Progenitor cell of endocrine pancreas (in vitro differentiated cells): ENCODE measurements at places on chromosomes 6 and 20. TPM values are rescaled to one million over a fixed set of nuclear protein-coding genes. Genes with fewer than 3 reads are reported as not detected.

POPDC3 gene
- 1.3 and 2.3 TPM in 2 replicates for total RNA-seq

SYNE1 gene
- 43.8 and 58.8 TPM in 2 replicates for total RNA-seq

SLC35F1 gene
- total RNA-seq: 4.5 and 5.1 TPM in 2 replicates

NR2E1 gene
- not detected in 2 replicates for total RNA-seq

GPX5 gene
- total RNA-seq: not detected in 2 replicates

HTR1E gene
- total RNA-seq: 0.13 TPM in 1 of 2 replicates, not detected in the other

PHF3 gene
- 61.6 and 64.1 TPM in 2 replicates for total RNA-seq

GSTA1 gene
- 25.8 and 26.8 TPM in 2 replicates for total RNA-seq

DNA sequence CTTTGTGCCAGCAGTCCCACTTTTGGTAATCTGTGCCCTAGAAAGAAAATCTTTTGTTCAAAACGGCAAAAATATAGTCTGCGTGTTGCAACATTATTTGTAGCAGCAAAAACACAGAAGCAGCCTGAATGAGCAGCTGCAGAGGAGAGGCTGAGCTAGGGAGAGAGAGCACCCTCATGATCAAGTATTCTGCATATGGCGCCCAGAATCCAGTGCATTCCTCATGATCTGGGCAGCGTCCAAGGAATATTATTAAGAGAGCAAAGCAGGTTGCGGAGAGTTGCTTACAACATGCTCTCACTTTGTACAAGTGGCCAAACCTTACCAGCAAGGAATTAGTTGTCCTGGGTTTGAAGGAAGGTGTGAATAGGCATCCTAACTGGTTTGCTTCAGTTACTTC lies 25.9 kb downstream of the KIZ start:
- no peak for DNase-seq
- no peaks in the 10 kb centered on the region for H3K4me1 ChIP-seq
- no peak overlapping the region for H3K4me3 ChIP-seq
- no peaks in the 10 kb centered on the region for H3K27me3 ChIP-seq
- H3K36me3 ChIP-seq: peaks cover 1% of the 10 kb centered on the region
- no peak overlapping the region for H3K27ac ChIP-seq

- no peak for DNase-seq
- peaks cover 9% of the 10 kb centered on the region for H3K27me3 ChIP-seq
- peaks cover 3% of the 10 kb centered on the region for H3K36me3 ChIP-seq
- H3K27ac ChIP-seq: no peak overlapping the region
- no peak overlapping the region for H3K4me3 ChIP-seq
Observed at GRCh38 chr20:34553366-34553867, 5.1 kb upstream of the MAP1LC3A start.

- no peak overlapping the region for H3K4me3 ChIP-seq
- no peak for DNase-seq
- H3K4me1 ChIP-seq: peaks cover 11% of the 10 kb centered on the region
- no peaks in the 10 kb centered on the region for H3K27me3 ChIP-seq
- H3K36me3 ChIP-seq: peaks cover 2% of the 10 kb centered on the region
- H3K27ac ChIP-seq: no peak overlapping the region
Observed at GRCh38 chr20:43961541-43962471, 47.2 kb downstream of the TOX2 start.

DNA sequence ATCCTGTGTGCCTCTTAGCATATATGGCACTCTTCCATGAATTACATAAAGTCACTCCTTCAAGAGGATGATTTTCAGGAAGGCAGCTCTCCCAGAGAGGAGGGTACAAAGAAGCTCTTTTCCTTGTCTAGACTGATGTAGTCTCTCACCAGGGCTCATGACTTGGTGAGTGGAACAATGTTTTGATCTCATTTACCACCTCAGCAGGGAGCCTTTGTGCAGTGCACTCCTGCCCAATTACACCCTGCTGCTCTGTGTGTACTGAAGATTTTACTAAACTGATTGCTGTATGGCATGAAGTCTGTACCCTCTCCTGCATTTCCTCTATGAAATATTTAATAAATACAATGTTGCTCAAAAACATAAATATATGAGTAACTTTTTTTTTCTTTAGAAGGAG lies 598.3 kb upstream of the HS3ST5 start:
- no peak for DNase-seq
- H3K27ac ChIP-seq: no peak overlapping the region
- H3K36me3 ChIP-seq: no peaks in the 10 kb centered on the region
- no peaks in the 10 kb centered on the region for H3K27me3 ChIP-seq
- H3K4me1 ChIP-seq: no peaks in the 10 kb centered on the region

DNA sequence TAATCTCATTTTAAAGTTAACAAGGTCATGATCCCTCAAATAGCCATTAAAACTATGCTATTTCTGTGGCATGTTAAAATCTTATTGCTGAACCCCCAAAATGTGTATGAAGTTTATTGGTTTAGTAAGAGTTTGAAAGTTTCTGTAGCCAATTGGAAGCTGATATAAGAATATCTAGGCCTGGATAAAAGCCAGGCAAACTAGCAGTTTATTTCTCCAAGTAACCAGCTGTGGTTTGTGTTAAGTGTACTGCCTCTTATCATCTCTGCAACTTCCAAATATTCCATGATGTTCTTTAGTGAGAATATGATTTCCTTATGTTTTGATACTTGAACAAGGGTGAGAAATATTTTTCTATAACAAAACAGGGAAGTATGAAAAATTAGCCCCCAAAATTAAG lies 76.7 kb downstream of the PRSS35 start:
- DNase-seq: no peak
- H3K4me1 ChIP-seq: no peaks in the 10 kb centered on the region
- no peaks in the 10 kb centered on the region for H3K27me3 ChIP-seq
- H3K4me3 ChIP-seq: no peak overlapping the region
- H3K36me3 ChIP-seq: no peaks in the 10 kb centered on the region
- H3K27ac ChIP-seq: no peak overlapping the region

DNA sequence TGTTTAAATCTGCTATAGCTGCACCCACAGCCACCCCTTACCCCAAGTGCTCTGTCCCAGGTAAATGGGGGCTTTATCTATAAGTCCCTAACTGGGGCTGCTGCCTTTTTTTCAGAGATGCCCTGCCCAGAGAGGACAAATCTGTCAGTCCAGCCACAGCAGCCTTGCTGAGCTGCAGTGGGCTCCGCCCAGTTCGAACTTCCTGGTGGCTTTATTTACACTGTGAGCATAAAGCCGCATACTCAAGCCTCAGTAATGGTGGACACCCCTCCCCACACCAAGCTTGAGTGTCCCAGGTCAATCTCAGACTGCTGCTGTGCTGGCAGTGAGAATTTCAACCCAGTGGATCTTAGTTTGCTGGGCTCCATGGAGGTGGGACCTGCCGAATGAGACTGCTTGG lies 505.2 kb downstream of the CBLN4 start:
- no peak overlapping the region for H3K27ac ChIP-seq
- H3K4me3 ChIP-seq: no peak overlapping the region
- H3K36me3 ChIP-seq: no peaks in the 10 kb centered on the region
- H3K4me1 ChIP-seq: no peaks in the 10 kb centered on the region
- H3K27me3 ChIP-seq: peaks cover 9% of the 10 kb centered on the region

GRCh38 chr6:30202366-30202765 lies 10.8 kb downstream of the TRIM26 start:
- H3K4me3 ChIP-seq: no peak overlapping the region
- peaks cover 20% of the 10 kb centered on the region for H3K4me1 ChIP-seq
- no peak for DNase-seq
- H3K27me3 ChIP-seq: no peaks in the 10 kb centered on the region
- H3K27ac ChIP-seq: no peak overlapping the region

DNA sequence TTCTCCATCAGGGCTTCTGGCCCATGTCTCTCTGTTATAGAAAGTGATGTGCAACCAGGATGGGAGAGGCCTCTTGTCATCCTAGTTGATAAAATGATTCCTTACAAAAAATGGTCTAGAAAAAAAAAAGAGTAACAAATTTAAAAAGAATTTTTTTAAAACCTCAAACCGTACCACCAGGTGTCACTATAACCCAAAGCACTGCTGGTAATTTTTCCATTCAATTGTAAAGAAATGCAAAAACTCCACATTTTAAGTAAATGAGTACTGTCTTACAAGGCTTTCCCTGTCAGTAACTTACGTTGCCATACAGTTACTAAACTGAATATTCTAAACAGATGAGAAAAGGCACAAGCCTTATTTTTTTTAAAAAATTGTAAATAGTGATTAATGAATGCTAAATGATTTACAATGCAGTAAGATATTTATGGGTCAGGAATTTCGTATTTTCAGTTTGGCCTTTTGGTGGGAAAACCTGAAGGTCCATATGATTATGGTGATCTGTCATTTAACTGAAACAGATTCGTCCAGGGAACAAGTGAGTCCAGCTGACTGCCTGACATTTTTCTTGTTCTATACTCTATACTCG lies 95.4 kb downstream of the OGFRL1 start:
- no peaks in the 10 kb centered on the region for H3K27me3 ChIP-seq
- H3K36me3 ChIP-seq: no peaks in the 10 kb centered on the region
- no peak for DNase-seq

- no peaks in the 10 kb centered on the region for H3K27me3 ChIP-seq
- no peak for DNase-seq
- H3K4me3 ChIP-seq: no peak overlapping the region
- peaks cover 10% of the 10 kb centered on the region for H3K36me3 ChIP-seq
Observed at GRCh38 chr20:19828232-19828631, 70.2 kb downstream of the RIN2 start.

GRCh38 chr6:148240861-148241477 lies 101.7 kb upstream of the SASH1 start:
- peaks cover 4% of the 10 kb centered on the region for H3K4me1 ChIP-seq
- no peak for DNase-seq
- no peaks in the 10 kb centered on the region for H3K36me3 ChIP-seq
- no peak overlapping the region for H3K4me3 ChIP-seq

DNA sequence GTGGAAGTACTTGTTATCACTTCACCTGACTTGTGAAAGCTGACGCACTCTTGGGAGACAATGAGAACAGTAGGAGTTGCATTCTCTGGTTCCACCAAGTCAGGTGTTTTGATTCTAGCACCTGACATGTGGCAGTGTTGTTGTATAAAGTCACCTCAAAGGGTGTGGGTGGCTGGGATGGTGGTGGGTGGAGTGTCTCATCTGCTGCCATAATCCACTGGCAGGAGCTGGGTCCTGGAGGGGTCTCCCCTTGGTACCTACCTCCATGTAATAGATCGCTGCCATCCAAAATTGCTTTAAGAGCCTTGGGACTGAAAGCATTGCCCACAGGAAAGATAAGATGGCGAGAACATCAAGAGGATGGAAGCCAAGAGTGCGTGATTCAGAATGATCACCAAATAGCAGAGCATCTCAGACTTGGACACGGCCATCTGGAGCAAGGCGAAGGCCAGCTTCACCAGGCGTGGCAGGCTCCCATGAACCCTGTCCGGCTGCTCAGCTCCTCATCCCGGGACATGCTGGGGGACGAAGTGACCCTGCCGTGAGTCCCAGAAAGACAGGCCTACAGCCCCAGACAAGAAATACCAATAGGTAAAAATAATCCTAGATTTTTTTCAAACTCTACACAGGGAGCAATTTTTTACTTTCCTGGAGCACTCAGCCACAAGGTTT lies 56.6 kb downstream of the NPEPL1 start:
- no peak overlapping the region for H3K27ac ChIP-seq
- no peak overlapping the region for H3K4me3 ChIP-seq

DNA sequence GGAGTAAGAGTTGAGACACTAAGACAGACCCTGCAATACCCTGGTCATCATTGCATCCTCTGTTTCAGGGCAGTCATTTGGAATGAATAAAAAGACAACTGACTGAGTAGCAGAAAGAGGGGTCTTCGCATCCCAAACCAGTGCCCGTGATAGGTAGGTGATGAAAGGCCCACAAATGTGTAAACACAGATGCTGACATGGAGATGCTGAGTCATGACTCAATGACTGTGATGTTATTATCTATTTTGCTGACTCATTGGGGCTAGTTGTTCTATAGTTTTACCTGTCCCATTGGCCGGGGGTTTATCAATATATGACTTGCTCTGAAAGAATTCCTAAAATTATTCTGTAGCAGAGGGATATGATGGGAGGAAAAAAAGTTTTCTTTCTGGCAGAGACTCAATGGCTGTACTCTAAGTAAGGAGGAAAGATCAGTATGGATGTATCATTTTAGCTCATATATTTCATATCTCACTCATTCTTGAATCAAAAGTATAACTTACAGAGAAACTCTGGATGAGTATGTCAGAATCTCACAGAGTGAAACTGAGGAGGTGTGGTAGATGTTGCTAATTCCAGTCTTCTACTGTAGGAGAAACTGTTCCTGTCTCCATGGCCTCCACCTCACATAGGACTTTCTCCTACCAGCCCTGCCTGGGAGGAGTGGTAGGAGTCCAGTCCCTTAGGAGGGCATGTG lies 119.9 kb upstream of the PREP start:
- peaks cover 5% of the 10 kb centered on the region for H3K27me3 ChIP-seq
- no peak for DNase-seq
- H3K4me3 ChIP-seq: no peak overlapping the region
- no peaks in the 10 kb centered on the region for H3K4me1 ChIP-seq

- no peak overlapping the region for H3K27ac ChIP-seq
- no peak for DNase-seq
- peaks cover 41% of the 10 kb centered on the region for H3K27me3 ChIP-seq
Observed at GRCh38 chr20:43220612-43221011, 30.9 kb upstream of the PTPRT start.

- no peak overlapping the region for H3K4me3 ChIP-seq
- no peak for DNase-seq
- no peaks in the 10 kb centered on the region for H3K27me3 ChIP-seq
- H3K4me1 ChIP-seq: no peaks in the 10 kb centered on the region
- no peak overlapping the region for H3K27ac ChIP-seq
- H3K36me3 ChIP-seq: no peaks in the 10 kb centered on the region
Observed at GRCh38 chr6:140789466-140789865, 1343.3 kb upstream of the GJE1 start.
